ENCODE measurements at places on chromosomes 12 and 14. TPM values are rescaled to one million over a fixed set of nuclear protein-coding genes. Genes with fewer than 3 reads are reported as not detected.

The FERMT2 gene
- total RNA-seq, result 42.7 TPM

The HHIPL1 gene
- 0.16 TPM for total RNA-seq

The SPIC gene
- not detected for total RNA-seq

The LMO3 gene
- total RNA-seq, result not detected

The BAZ1A gene
- total RNA-seq, result 20.6 TPM

The SCN8A gene
- total RNA-seq, result 1.2 TPM

The TEX22 gene
- 0.29 TPM for total RNA-seq

The CACNA2D4 gene
- total RNA-seq, result not detected

The NFATC4 gene
- 0.31 TPM for total RNA-seq

The DEPDC4 gene
- 1.5 TPM for total RNA-seq

The ALDH1L2 gene
- 3.4 TPM for total RNA-seq

The AMN gene
- 0.39 TPM for total RNA-seq

The RTL1 gene
- 0.19 TPM for total RNA-seq

The NGB gene
- not detected for total RNA-seq

The ANKLE2 gene
- total RNA-seq, result 77.9 TPM

The LRP1-AS gene
- total RNA-seq, result not detected

The FITM1 gene
- not detected for total RNA-seq

The KRT71 gene
- not detected for total RNA-seq

The RDH16 gene
- not detected for total RNA-seq

The MUCL1 gene
- total RNA-seq, result not detected

The TCL1B gene
- total RNA-seq, result not detected

The SSPN gene
- 0.91 TPM for total RNA-seq

The ST8SIA1 gene
- not detected for total RNA-seq

The SMCO2 gene
- 0.12 TPM for total RNA-seq

The CPM gene
- 5.3 TPM for total RNA-seq

The LMBR1L gene
- total RNA-seq, result 19.3 TPM
